Heart left ventricle (tissue), 16 donors: ENCODE measurements at places on chromosomes 7 and 10. TPM values are rescaled to one million over a fixed set of nuclear protein-coding genes. Genes with fewer than 3 reads are reported as not detected.

The CTNNA3 gene
- 5.0 TPM for polyA plus RNA-seq

DNA sequence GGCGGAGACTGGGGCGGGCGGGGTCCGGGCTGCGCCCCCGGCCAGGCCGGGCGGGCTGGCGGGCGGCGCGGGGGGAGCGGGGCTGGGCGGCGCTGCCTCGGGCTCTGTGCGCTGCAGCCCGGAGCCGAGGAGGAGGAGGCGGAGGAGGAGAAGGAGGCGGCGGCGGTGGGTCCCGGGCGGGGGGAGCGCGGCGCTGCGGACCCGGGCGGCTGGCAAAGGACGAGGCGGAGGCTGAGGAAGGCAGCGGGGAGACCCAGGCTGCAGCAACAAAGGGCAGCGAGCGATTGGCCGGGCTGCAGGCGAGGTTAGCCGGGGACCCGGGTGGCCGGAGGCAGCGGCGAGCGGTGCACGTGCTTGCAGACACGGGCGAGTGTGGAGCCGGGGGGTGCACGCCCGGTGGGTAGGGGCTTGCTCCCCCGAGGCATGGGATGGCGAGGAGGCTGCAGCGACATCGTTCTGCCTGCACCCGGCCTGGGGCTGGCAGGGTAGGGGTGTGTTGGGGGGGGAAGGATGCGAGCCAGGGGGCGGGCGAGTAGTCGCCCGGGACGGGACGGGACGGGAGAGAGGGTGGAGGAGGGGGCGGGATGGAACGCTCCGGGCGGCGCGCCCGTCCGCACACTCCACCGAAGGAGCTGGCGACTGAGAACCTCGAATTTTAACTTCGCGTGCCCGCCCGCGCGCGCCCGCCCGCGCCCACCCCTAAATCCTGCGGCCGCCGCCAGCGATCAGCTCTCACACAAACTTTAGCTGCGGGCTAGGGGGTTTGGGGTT lies 844 bp upstream of the KAT6B start:
- H3K4me1 ChIP-seq, result peaks cover 45% of the 10 kb centered on the region
- peak overlapping the region; percentile 93 for H3K4me3 ChIP-seq
- H3K36me3 ChIP-seq, result no peaks in the 10 kb centered on the region
- H3K27me3 ChIP-seq, result no peaks in the 10 kb centered on the region
- peak overlapping the region; percentile 99 for H3K27ac ChIP-seq

The FRMPD2 gene
- not detected for polyA plus RNA-seq

GRCh38 chr7:18038382-18038781 lies 10.7 kb upstream of the PRPS1L1 start:
- H3K4me3 ChIP-seq, result no peak overlapping the region
- H3K27me3 ChIP-seq, result no peaks in the 10 kb centered on the region
- no peaks in the 10 kb centered on the region for H3K36me3 ChIP-seq
- no peak overlapping the region for H3K27ac ChIP-seq
- no peaks in the 10 kb centered on the region for H3K4me1 ChIP-seq

DNA sequence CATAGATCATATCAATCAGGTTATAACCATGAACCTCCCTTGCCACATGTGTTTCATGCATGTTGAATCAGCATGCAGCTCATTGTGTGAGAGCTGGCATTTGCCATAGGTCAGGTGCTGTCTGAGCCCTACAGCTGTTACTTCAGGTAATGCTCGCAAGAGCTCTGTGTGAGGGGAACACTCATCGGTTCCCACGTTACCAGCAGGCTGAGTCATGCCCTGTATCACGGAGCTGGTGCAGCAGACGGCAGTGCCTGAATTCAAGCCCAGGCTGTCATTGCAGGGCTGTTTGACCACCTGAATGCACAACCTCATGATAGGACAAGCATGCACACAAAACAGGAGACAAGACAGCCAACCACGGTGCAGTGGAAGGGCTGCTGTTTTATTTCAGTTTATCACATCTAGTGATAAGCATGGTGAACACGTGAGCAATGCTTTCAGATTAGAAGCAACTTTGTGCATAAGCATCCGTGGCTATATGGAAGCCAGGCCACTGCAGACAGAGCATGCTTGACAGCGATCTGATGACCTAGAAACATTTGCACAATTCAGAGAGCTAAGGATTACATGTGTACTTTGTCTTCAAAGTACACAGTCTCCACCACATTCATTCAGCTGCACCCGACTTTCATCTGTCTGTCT lies 56.4 kb upstream of the PFKP start:
- H3K4me1 ChIP-seq, result no peaks in the 10 kb centered on the region
- no peaks in the 10 kb centered on the region for H3K36me3 ChIP-seq
- H3K27ac ChIP-seq, result no peak overlapping the region
- DNase-seq, result no peak

The GPNMB gene
- polyA plus RNA-seq, result 189 TPM

DNA sequence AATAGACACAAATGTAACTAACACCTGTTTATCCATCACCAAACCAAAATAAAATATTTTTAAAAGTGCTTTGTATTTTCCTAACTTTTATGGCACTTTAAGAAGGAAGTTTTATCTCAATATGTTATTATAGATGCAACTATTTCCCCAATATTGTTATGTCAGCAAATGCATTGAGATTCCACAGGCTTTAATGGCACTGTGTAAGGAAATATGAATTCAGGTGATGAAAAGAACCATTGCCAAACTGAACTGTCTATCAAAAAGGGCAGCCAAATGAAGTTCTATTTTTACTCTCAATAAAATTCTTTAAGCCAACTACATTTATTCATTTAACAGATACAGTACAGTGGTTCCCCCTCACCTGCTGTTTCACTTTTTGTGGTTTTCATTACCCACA lies 67.2 kb upstream of the OIT3 start:
- H3K36me3 ChIP-seq, result no peaks in the 10 kb centered on the region
- peaks cover 25% of the 10 kb centered on the region for H3K4me1 ChIP-seq
- no peaks in the 10 kb centered on the region for H3K27me3 ChIP-seq
- H3K4me3 ChIP-seq, result no peak overlapping the region

DNA sequence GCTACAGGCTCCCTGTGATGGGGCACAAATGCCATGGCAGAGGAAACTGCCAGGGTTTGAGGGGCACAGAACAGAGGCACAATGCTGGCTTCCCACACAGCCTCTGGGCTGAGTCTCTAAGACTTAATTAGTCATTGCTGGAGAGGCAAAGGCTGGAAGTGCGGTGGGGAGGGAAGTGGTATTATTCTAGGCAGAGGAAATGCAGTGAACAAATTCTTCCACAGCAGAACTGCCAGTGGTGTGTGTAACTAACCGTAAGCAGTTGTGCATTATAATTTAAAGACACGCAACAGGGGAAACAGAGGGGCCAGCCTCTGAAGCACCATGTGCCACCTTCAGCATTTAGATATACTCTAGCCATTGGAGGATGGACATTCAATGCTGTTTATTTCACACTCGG lies 12.8 kb downstream of the ICA1 start:
- H3K4me3 ChIP-seq, result no peak overlapping the region
- H3K4me1 ChIP-seq, result peaks cover 9% of the 10 kb centered on the region
- H3K27ac ChIP-seq, result no peak overlapping the region
- no peaks in the 10 kb centered on the region for H3K27me3 ChIP-seq

GRCh38 chr7:157464111-157464970 lies 127.5 kb downstream of the DNAJB6 start:
- H3K36me3 ChIP-seq, result no peaks in the 10 kb centered on the region
- no peaks in the 10 kb centered on the region for H3K4me1 ChIP-seq
- H3K4me3 ChIP-seq, result no peak overlapping the region
